ENCODE measurements at places on chromosomes 4 and X.

DNA sequence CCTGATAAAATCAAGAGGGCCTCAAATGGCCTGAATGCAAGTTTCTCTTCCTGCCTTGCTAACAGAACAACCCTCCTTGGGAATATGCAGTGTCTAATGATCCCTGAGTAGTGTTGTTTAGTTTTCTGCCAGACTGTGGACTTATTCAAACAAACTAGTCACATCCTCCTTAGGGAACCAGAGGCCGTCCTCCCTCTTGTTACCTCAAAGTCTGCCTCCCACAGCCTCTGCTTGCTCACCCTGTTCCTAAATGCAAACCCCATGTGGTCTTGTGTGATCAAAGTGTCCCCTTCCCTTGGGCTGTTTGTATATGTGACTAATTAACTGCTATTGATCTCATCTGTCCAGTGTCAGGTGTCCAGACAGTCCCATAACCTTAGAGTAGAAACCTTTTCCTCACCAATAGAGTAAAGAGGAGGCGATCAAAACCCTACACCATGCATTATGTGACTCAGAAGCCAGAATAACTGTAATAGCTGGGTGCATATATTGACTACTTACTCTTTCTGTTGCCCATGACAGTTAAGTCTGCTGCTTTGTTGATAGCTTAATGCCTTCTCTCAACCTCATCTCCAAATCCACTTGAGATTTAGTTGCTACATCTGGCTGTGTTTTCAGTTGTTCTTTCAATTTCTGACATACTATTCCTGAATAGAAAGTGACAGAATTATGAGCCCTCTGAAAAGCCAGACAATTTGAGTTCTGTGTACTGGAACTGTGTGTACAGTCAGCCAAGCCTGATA, 473.0 kb upstream of the NWD2 start:
- no peak for DNase-seq

GRCh38 chr4:173318648-173319211, 15.4 kb downstream of the HMGB2 start:
- DNase-seq, result peak; percentile 46

DNA sequence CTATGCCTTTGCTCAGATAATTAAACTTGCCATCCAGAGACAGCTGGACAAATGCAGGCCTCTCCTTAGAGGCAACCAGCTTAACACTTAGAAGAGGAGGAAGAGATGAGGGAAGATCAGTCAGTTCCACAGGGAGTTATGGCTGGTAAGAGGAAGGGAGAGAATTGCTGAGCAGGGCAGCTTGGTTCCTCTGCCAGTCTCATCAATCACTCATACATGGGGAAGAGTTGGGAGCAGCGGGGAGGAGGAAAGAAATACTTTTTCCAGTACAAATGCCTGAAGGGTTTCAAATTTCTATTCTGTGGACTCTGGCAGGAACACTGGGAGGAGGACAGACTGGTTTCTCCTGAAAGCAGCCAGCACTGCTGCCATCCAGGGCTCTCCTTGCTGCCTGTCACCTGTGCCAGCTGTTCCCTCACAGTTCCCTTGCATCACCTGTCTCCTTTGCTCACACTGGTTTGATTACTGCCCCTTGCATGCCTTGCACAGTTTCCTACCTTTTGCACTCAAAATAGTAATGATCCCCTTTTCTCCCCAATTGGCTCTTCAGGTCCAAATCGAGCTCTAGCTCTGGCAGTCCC, 59.5 kb downstream of the PGRMC2 start:
- DNase-seq, result no peak

DNA sequence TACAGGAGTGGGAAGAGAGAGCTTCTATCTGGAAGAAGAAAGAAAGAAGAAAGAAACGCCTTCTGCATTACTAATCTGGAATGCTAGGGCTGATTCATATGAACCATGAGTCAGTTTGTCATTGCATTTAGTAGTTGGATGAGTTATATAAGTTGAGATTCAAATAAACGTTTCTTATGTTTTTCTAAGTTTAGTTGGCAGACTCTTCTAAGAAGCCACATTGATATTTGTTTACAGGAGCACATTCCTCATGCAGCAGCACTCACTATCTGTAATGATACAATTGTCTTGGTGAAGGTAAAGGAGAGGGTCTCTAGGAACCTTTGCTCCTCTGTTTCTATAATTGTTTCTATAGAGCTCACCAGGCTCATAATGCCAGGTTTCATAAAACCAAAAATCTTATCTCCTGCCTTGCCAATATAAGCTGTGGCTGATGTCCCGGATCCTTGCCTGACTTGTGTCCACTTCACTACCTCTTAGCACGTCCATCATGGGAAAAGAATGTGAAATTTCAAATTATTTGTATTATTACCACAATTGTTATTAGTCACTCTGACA, 39.5 kb downstream of the HOPX start:
- no peak for DNase-seq

DNA sequence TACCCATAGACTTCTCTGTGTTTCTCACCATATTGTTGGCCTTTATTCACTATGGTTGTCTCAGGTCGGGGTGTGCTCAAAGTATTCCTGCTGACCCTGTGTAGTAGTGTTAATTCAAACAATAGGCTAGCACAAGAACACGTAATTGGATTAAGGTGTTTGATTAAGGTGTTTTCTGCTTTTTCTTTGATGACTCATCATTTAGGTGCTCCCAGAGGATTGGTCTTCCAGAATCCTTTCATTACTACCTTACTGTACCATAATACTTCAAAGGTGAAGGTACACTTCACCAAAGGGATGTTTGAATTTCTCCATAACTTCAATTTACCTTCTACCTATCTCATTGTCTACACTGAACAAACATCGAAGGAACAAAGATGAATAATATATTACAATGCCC, 121.7 kb upstream of the CCDC160 start:
- no peak for DNase-seq

GRCh38 chrX:11768039-11768438, 10.0 kb downstream of the MSL3 start:
- no peak for DNase-seq

GRCh38 chr4:104811727-104812126, 317.0 kb upstream of the CXXC4 start:
- no peak for DNase-seq

GRCh38 chrX:107542500-107542899, 85.8 kb upstream of the PRPS1 start:
- DNase-seq, result no peak

DNA sequence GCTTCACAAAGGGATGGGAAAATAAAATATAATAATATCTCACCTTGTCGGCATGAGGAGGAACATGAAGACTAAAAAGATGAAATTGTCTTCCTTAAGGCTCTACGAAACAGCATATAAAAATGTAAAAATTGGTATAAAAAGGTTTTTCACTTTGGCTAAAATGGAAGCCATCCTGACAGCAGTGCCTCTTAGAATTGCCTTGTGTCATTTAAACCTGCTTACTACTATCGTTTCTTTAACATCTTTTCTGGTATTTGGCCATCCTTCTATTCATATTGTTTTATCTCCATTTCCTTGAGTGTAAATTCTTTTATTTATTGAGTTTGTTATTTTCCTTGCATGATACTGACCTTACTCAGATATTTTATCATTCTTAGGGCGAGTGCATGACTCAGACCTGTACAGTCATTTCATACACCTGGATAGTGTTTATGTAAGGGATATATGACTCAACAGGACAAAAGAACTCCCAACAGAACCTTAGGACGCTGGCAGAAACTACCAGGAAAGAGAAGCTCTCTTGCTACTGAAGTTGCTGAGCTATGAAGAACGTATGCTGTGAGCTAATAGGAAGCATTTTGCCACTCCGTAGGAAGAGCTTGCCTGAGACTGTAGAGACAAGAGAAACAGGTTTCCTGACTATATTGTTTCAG, 5.8 kb upstream of the CDKN2AIP start:
- no peak for DNase-seq

DNA sequence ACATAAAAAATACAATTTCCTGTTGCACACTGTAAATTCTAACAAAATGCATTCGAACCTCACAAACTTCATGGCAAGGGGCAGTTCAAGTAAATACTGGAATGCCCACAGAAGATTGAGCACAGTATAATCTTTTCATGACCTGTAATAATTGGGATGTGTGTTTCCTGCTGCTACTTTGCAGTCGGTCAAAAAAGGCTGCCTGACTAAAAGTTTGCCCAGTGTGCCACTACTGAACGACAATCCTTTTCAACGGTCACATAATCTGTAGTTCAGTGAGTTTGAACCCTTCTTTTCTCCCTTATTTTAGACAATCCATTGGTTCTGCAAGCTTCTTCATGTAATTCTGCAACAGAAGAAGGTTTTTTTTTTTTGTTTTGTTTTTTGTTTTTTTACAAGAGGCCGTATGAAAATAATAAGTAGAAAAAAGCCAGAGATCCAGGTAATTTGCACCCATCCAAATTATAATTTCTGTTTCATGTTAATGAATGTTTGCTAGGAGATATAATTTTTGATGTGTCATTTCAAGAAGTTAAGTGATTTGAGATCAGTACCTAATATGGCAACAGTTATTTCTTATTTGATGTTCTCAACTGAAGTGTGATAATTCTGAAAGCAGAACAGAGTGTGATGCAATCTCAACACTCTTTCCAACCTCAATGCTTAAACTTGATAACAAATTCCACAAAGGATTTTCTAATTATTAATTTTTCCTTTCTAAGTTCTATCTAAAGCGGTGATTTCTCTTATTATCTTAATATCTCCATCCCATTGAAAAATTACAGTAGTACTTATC, 237.6 kb downstream of the FSTL5 start:
- DNase-seq, result no peak
